LNCaP clone FGC (cell line): ENCODE measurements at places on chromosomes 6 and 20.

GRCh38 chr6:44266347-44266746, 996 bp upstream of the NFKBIE start:
- DNase-seq = no peak

- no peak for DNase-seq
Observed at GRCh38 chr20:35240811-35241293, 14.4 kb downstream of the MMP24 start.

DNA sequence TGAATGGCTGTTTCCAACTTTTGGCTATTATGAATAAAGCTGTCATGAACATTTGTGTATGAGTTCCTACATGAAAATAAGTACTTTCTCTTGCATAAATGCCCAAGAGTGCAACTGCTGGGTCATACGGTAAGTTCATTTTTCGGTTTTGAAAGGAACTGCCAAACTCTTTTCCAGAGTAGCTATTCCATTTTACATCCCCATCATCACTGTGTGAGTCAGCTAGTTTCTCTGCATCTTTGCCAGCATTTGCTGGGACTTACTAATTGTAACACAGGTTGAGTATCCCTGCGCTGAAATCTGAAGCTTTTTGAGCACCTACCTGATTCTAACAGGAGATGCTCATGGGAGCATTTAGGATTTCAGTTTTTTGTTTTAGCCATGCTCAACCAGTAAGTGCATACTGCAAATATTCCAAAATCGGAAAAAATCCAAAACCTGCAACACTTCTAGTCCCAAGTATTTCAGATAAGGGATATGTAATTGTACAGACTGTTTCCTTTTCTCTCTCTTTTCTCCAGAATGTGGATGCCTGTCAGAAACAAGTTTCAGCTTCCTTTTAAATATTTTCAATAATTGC, 118.4 kb downstream of the DTNBP1 start:
- no peak for DNase-seq

DNA sequence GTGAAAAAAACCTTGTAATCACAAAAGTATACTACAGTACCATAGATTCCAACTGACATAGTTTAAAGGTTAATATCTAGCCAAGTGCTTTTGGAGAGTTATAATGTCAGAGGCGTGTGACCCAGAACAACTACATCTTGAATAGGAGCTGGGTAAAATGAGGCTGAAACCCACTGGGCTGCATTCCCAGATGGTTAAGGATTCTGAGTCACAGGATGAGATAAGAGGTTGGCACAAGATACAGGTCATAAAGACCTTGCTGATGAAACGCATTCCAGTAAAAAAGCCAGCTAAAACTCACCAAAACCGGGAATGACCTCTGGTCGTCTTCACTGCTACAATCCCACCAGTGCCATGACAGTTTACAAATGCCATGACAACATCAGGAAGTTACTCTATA, 22.4 kb upstream of the KIAA0408 start:
- no peak for DNase-seq

DNA sequence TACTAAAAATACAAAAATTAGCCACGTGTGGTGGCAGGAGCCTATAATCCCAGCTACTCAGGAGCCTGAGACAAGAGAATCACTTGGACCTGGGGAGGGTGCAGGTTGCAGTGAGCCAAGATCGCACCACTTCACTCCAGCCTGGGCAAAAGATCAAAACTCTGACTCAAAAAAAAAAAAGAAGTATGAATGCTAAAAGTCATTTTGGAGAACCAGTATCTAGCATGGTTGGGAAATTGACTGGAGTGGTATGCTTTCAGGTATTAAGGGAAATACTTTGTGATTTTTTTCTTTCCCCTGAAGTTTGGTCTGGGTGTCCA, 30.1 kb downstream of the PCMT1 start:
- no peak for DNase-seq

DNA sequence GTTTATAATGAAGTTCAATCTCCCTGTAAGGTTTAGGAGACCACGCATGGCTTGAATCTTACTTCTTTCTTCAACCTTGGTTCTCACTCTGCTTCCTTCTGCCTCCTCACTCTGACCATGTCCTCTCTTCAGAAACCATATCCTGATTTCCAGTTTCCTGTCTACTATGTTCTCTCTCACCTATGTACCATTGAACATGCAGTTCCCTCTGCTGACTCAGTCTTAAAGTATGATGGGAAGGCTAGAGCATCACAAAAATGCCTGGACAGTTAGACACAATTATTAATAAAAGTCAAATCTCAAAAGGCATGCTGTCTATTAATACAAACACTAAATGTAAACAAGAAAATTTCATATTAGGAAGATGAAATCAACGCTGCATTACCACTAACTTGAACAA, 151.6 kb downstream of the PRKN start:
- no peak for DNase-seq

DNA sequence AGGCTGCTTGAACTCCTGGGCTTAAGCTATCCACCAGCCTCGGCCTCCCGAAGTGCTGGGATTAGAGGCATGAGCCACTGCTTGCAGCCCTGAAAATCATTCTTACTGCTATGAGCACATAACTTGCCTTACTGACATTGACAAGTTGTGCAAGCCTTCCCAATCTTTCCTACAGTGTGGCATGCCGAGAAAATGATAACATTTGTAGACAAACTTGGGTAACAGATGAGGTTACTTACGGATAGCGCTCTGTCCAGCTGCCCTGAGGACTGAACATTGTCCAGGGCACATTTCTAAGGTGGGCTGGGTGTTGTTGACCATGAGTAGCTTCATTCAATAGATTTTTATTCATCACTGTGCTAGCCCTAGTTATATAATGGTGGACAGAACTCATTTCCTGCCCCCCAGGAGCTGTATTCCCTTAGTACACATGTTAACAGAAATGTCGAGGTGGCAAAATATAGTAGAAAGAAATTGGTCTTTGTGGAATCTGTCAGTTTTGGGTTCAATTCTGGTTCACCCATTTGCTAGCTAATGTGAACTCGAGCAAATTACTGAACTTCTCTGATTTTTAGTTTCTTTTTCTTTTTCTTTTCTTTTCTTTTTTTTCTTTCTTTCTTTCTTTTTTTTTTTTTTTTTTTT, 118.4 kb upstream of the AKIRIN2 start:
- no peak for DNase-seq

- DNase-seq = peak; percentile 84
Observed at GRCh38 chr6:3001773-3002293, 2.1 kb downstream of the NQO2 start.

DNA sequence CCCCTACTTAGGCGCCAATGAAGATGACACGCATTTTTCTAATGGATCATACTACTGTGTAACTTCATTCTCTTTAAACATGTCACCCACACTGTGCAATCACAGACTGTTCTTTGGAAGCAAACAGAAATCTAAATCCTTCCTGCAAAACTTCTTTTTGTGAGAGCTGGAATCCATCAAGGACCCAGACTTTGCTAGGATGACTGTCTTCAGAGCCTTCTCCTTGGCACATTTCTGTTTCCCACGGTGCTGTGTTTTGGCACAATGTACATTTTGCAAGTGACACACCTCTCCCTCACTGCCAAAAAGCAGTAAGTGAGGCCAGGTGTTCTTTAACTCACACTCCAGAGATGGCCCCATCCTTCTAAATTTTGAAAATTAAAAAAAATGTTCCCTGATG, 21.7 kb upstream of the TAGAP start:
- peak; percentile 30 for DNase-seq

DNA sequence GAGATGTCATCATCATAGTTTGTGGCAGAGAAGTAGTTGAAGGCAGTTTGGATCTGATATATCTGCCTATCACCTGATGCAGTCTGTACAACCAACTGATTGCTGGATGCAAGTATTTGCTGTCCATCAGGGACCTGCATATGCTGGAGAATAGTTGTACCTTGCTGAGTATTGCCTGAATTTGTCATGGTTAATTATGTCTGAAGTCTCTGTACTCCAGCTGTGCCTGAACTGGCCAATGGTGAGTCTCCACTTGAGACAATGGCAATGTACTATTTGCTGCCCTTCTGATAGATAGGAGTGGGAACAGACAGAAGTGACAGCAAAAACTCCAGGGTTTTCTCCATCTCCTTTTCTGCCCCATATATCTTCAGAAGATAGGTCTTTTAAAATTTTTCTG, 531.5 kb downstream of the EPHA7 start:
- DNase-seq = no peak
